Foreskin keratinocyte (primary cell): ENCODE measurements at places on chromosomes 12 and 14. TPM values are rescaled to one million over a fixed set of nuclear protein-coding genes. Genes with fewer than 3 reads are reported as not detected.

The LTBR gene
- total RNA-seq: 112 and 121 TPM in 2 replicates

The FAIM2 gene
- not detected in 2 replicates for total RNA-seq

The ASIC1 gene
- total RNA-seq: 3.3 and 4.3 TPM in 2 replicates

The RHOJ gene
- total RNA-seq: 0.07 TPM in 1 of 2 replicates, not detected in the other

The POTEG gene
- not detected in 2 replicates for total RNA-seq

The NOXRED1 gene
- 0.07 and 0.18 TPM in 2 replicates for total RNA-seq

The OAS1 gene
- 78.5 and 108 TPM in 2 replicates for total RNA-seq

The CCDC196 gene
- total RNA-seq: not detected in 2 replicates

The LGMN gene
- 45.6 and 46.3 TPM in 2 replicates for total RNA-seq

The EIF2S3B gene
- total RNA-seq: 0.54 and 9.3 TPM in 2 replicates

The RASSF9 gene
- total RNA-seq: 2.0 and 2.7 TPM in 2 replicates

The TGFB3 gene
- 0.99 and 1.0 TPM in 2 replicates for total RNA-seq

The SERPINA6 gene
- total RNA-seq: not detected in 2 replicates

The IL26 gene
- total RNA-seq: not detected in 2 replicates

The NEDD8 gene
- total RNA-seq: 441 and 445 TPM in 2 replicates
